ENCODE measurements at places on chromosomes 4 and X.

DNA sequence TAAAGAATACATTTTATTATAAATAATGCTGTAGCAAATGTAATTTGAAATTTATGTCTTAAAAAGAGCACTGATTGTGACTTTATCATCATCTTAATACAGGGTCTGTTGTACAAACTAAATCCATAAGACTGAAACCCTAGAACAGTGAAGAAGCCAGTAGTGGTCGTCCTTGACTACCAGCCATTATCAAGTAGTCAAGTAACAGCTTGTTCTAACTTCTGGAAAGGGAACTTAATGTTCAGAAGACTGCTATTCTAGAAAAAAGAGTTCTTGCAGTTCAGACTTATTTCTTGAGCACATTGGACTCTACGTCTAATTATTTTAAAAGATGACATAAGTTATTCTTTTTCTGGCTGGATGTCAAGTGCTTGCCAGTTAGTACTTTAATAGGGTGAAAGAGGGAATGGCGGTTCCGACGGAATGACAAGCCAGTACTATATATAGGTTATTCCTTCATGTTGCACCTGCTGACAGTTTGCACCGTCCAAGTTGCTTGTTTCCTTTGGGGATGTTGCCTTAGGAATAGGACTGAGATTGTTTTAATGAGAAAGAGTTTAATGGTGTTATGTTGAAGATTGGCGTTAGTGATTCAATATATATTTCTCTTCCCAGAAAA, 109.9 kb downstream of the RAPGEF2 start:
- no peak for DNase-seq

DNA sequence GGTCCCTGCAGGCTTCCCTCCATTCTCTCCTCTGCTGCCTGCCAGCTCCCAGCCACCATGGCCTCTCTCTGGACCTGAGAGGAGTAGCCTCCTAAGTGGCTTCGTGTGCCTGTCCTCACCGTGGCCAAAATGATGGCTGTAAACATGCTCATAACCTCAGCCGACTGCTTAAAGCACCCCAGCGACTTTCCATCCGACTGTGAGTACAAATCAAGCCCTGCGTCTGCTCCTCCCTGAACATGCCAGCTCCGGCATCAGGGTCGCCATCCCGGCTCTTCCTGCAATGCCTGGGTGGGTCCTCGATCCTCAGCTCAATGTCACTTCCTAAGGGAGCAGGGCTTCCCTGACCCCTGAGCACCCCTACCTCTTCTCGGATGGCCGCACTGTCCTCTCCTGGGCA, 3.3 kb upstream of the SORCS2 start:
- no peak for DNase-seq

GRCh38 chr4:144649646-144650045, 3.7 kb downstream of the HHIP start:
- DNase-seq: no peak

DNA sequence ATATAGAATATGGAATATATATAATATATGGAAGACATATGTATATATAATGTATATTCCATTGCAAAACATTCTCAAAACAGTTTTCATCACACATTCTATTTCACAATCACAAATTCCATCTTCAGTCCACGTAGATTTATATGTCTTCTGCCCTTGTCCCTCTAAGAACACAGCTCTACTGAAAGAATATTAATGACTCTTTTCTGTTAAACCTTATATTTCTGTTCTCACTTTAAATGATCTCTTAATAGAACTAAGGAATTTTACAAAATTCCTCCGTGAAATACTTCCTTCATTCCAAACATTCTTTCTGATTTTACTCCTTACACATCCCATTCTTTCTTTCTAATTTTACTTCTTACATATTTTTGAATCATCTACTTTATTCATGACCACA, 1043.1 kb upstream of the PABPC4L start:
- DNase-seq: no peak

GRCh38 chr4:26864899-26865298, 4.3 kb downstream of the STIM2 start:
- no peak for DNase-seq

- peak; percentile 41 for DNase-seq
Measured at GRCh38 chr4:128288689-128289106, 1.1 kb upstream of the PGRMC2 start.

DNA sequence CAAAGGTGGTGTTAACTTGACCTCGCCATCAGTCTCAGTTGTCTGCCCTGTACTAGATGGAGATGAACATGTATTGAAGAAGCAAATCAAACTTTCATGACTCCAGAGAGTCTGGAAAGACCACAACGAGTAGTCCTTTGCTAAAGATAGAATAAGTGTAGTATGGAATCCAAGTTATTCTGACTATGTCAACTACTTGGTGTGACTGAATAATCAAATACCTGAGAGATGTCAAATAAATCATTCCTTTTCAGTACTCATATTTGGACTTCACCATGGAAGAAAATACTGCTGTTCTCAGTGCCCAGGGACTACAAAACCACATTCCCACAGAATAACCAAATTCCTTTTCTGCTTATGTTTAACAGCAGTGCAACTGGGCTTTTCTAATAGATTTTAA, 161.2 kb upstream of the SPRY1 start:
- DNase-seq: no peak

DNA sequence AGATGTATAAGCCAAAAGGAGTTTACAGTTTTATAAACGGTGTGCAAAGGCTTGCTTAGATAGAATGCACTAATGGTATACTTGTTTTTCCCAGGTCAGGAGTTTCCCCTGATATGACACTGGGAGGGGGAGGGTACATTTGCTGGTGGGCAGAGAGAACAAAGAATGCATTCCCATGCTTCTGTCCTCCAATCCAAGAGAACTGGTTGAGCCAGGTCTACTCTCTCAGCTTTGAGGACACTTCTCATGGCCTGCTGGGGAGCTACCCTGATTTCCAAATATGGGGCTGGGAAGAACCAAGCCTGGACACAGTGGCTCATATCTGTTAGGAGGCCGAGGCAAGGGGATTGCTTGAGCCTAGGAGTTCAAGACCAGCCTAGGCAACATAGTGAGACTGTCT, 3.3 kb upstream of the GPC4 start:
- no peak for DNase-seq

- DNase-seq: no peak
Measured at GRCh38 chr4:73895201-73896175, 26.3 kb downstream of the CXCL1 start.
